H9 (cell line): ENCODE measurements at places on chromosomes 2 and 18. TPM values are rescaled to one million over a fixed set of nuclear protein-coding genes. Genes with fewer than 3 reads are reported as not detected.

GRCh38 chr18:39039813-39040212, 1474.2 kb upstream of the CELF4 start:
- DNase-seq, result no peak

The RPRM gene
- total RNA-seq, result 38.4 and 41.3 TPM in 2 replicates

DNA sequence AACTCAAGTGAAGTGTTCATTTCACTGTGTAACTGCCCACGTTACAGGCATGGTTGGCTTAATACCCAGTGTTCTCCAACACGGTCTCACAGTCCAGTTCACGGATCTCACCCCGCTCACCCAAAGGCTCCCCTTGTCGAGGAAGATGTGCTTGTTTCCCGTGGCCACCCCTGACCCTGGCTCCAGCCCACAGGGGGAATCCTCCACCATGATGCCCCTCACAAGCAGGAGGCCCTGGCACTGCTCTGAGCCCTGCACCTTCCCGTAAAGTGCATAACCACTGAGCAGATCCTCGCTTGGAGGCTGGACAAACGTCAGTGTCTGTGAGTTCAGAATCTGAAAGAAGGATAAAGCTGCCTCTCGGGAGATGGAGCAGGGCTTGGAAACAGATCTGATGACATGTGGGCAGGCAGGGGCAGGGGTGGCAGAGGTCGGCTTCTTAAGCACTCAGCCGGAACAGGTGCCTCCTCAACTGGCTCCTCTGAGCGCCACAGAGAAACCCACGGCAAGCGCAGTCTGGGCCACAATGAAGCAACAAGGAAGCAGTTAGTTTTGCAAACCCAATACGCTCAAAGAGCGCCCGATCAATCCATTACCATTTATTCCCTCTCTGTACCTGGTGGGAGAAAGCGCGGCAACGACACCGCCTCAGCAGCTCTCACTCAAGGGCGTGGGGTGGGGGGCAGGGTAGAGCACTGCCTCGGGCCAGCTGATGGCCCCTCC, 17.6 kb downstream of the HDAC4 start:
- DNase-seq, result no peak

The OTOS gene
- total RNA-seq, result not detected in 2 replicates

- DNase-seq, result no peak
Observed at GRCh38 chr2:19251554-19251953, 106.9 kb downstream of the OSR1 start.

The VWA3B gene
- total RNA-seq, result not detected in 2 replicates

The SCG2 gene
- total RNA-seq, result 3.4 and 4.4 TPM in 2 replicates

GRCh38 chr2:33321236-33321771, 155.1 kb upstream of the RASGRP3 start:
- no peak for DNase-seq

GRCh38 chr2:219142329-219142728, 18.3 kb downstream of the NHEJ1 start:
- no peak for DNase-seq

The SLC4A5 gene
- total RNA-seq, result 0.42 and 0.50 TPM in 2 replicates

The SP100 gene
- total RNA-seq, result 0.28 and 0.86 TPM in 2 replicates
